Activated T-cell treated with anti-CD3 and anti-CD28 coated beads, Interleukin-2, amount 50 U/mL, for 72 hours (primary cell): ENCODE measurements at places on chromosomes 5 and 9. TPM values are rescaled to one million over a fixed set of nuclear protein-coding genes. Genes with fewer than 3 reads are reported as not detected.

- no peak for DNase-seq
Measured at GRCh38 chr9:84819491-84819991, 150.0 kb downstream of the NTRK2 start.

Gene CDK9
- total RNA-seq: 105 TPM

Gene FAM78A
- total RNA-seq: 38.0 TPM

Gene HACD4
- total RNA-seq: 1.8 TPM
